ENCODE measurements at places on chromosomes 2 and 18. TPM values are rescaled to one million over a fixed set of nuclear protein-coding genes. Genes with fewer than 3 reads are reported as not detected.

The LYPD1 gene
- 1.2 TPM for total RNA-seq

DNA sequence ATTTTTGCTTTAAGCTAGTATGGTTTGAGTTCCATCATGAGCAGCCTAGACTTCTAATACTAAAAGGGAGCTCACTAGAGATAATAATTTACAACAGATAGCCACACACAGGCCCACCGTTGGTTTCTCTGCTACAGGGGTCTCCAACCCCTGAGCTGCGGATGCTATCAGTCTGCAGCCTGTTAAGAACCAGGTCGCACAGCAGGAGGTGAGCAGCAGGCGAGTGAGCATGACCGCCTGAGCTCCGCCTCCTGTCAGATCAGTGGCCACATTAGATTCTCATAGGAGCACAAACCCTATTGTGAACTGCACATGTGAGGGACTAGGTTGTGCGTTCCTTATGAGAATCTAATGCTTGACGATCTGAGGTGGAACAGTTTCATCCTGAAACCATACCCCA is 150.6 kb downstream of the HRH4 start:
- DNase-seq: no peak

The SEPTIN2 gene
- total RNA-seq: 264 TPM

GRCh38 chr2:29601321-29601720 is 320.1 kb downstream of the ALK start:
- DNase-seq: no peak

DNA sequence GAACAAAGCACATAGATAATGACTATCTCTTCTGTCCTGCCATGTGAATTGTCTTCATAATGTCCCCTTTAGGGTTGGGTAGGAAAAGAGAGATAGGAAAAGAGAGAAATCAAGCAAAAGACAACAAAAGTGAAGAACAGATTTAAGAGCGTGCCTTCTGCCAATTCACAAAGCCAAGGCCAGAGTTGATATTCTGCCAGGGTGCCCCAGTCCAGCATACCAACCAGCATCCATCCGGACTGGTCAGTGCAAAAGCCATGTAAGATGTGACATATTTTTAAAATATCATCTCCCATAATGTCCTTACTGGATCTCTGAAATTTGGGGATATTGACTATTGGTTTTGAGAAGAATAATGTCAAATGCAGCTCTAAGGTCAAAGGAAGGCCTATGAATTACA is 35.7 kb upstream of the KLF7 start:
- DNase-seq: no peak

DNA sequence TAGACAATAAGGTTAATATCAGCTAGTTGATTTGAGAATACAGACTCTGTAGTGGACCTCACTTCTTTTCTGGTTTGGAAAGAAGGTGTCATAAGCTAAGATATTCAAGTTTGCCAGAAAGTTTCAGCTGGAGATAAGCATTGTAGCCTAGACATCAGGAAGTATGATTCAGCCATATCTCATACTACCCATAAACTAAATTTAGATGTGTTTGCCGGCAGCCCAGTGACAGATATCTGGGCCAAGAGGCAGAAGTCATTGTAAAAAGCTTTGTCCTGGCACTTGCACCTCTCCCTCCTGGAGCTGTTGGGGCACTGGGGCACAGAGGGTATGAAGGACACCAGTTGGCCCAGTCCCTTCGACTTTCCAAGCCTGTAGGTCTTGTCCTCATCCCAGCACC is 128.0 kb downstream of the EPHA4 start:
- no peak for DNase-seq

The KIAA2012 gene
- total RNA-seq: not detected

- no peak for DNase-seq
These were observed 43.7 kb upstream of the RMDN2 start for GRCh38 chr2:37881397-37881796.

The PSMD14 gene
- 33.0 TPM for total RNA-seq

DNA sequence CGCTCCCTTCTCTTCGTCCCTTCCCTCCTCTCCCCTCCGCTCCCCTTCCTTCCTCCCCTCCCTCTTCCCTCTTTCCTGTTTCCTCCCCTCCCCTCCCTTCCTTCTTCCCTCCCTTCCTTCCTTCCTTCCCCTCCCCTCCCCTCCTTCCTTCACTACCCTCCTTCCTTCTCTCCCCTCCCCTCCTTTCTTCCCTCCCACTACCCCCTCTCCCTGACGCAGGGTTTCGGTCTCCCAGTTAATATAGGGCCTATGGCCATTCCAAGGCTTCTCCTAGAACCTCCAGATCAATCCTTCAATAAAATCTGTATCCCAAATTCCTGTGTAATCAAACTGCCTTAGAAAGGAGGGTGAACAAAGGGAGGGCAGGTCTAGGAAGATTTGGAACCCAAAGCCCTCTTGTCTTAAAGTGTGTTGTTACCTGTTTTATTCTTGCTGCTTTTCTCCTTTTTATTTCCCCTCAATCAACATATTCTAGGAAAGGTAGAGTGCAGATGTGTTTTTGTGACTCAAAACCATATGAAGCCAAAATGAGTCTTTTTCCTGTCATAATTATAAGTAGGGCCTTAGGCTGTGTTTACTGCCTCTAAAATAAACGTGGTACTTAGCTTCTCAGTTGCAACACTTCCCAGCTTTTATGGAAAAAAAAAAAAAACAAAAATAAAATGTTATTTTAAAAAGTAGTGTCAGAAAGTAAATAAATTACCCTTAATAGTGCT is 53.7 kb downstream of the GPD2 start:
- no peak for DNase-seq

DNA sequence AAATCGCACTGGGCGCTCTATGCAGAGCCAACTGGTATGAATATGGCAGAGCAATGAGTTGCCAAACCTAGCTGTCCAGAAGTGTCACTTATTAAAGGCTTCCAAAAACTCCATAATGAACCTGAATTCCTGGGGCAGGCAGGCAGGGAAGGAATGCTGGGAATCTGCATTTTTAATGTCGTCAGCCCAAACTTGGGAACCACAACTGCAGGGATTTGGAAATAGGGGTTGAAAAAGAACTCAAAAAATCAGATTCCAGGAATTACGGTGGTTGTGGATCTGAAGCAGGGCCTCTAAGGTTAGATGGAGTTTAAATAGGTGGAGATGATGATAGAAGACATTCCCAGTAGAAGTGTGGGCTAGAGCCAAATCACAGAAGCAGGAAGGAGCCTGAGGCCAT is 15.0 kb downstream of the NCKAP5 start:
- DNase-seq: no peak

The PROKR1 gene
- total RNA-seq: not detected

DNA sequence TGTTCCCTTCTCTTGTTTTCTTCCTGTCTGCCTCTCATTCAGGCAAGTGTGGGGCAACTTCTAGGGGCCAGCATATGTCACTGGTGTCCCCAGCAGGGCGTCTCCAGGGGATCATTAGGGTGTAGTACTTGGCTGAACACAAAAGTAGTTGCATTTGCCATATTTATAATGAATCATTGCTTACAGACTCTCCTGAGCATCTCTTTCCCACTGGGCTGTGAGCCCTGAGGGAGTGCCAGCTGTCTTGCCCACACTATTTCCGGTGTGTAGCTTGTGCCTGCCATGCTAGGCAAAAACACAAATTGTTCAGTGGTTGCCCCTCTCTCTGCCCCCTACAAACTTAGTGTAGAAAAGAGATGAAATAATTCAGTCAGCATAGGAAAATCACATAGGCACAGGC is 40.8 kb upstream of the SCLY start:
- no peak for DNase-seq

- DNase-seq: no peak
These were observed 4.5 kb upstream of the IL18RAP start for GRCh38 chr2:102418421-102418961.

DNA sequence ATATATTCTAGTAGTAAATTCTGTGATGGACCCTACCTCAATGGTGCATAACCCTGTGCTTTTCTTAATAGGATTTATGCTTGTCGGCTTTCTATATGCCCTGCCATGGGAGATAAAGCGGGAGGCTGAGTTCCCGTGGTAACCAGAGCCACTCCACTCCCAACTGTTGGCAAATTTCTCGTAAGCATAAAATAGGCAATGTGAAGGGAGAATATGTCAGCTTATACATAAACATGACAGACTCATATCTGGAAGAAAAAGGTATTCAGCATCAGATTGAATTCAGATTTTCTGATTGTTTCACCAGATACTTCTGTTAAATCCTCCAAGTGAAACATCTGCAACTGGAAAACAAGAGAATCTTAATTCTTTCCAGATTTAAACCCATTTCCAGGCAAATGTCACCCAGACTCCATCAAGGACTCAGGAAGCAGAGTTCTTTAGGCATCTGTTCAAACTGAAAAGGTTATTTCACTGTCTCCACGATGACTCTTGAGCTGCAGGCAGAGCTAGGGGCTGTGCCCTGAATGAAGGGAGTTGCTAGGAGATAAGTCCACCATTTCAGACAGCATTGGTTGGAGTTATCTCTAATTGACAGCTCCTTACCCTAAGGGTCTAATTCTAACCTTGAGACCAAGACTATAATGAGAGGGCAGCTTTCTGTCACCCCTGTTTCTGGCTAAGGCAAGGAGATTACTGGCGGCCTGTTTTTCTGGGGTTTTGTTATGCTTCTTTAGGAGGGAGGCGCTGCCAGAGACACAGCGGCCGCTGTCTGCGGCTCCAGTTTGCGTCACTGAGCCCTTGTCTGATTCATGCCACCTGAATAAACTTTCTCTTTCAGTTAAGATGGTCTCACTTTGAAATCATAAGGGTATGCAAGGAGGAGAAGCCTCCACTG is 381.3 kb downstream of the SOX11 start:
- DNase-seq: no peak

DNA sequence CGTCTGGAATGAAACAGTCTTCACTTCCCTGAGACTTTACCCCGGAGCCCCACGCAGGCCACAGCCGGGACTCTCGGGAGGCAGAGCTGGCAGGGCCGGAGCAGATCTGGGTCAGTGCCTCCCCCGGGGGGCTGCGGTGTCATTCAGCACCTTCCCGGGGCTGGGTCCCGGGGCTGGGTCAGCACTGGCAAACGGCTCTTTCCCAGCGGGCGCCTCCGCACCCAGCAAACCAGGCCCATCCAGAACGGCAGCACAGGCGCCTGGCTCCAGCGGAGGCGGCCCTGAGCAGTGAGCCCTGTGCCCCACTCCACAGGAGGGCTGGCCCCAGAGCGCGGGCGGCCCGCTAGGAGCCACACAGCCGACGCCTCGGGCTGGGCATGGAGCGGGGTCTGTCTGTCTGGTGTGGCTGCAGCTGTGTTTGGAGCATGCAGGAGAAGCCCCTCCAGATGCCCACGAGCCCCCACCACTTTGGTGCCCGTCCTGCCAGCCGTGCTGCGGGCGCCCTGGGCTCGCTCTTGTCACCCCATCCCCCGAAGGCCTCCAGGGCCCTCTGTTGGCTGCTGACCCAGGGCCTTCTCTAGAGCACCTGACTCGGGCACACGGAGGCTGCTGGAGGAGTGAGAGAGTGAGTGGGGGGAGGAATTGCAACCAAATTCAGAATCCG is 132.1 kb upstream of the CTDP1 start:
- DNase-seq: peak; percentile 49

Measured in upper lobe of right lung (tissue), 1 donor.